Renal cortex interstitium (tissue), 15 donors: ENCODE measurements at places on chromosomes 3 and 15. TPM values are rescaled to one million over a fixed set of nuclear protein-coding genes. Genes with fewer than 3 reads are reported as not detected.

- DNase-seq: no peak
Measured at GRCh38 chr3:34292605-34293300, 494.3 kb downstream of the PDCD6IP start.

GRCh38 chr3:10928961-10929471, 63.5 kb upstream of the SLC6A1 start:
- no peak for DNase-seq

The CTNNB1 gene
- 497 TPM for polyA plus RNA-seq

The SAXO2 gene
- 6.2 TPM for polyA plus RNA-seq

GRCh38 chr3:190446573-190447279, 3.0 kb downstream of the TMEM207 start:
- no peak for DNase-seq
